ENCODE measurements at places on chromosomes 5 and 9.

DNA sequence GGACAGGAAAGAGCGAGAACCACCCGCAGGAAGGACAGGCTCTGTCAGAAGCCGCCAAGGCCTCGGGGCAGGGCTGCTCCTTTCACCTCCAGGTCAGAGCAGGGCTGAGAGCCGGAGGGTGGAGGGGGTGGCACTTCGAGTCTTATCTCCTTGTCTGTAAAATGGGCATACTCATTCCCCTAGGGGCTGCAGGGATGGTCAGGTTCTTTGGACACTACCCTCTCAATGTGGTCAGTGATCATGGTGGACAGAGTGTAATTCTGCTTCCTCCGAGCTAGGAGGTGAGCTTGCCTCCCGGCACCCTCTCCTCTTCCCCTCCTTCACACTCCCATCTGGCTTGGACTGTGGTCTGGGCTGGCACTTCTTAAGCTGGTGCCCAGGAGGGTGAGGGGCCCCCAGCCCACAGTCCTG lies 39.6 kb downstream of the RGS3 start:
- DNase-seq: no peak

DNA sequence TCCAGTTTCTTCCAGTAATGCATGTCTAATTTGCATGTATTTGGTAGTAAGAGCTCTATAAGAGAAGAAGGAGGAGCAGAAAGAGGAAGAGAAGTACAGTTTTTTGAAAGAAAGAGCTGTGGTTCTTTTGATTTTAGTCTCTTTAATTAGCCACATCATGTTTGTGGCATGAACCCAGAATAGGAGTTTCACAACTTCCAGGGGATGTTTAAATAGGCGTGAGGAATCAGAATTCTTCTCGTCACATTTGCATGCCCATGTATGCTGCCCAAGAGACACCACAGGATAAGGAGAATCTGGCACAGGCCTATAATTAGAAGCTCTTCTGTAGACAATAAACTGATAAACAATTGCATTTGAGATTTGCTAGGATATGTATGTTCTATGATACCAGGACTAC lies 78.7 kb downstream of the GAS1 start:
- no peak for DNase-seq

GRCh38 chr9:36504156-36504555 lies 68.5 kb upstream of the MELK start:
- DNase-seq: peak; percentile 24

- no peak for DNase-seq
These were observed 639.0 kb downstream of the CCDC171 start for GRCh38 chr9:16191691-16192402.

DNA sequence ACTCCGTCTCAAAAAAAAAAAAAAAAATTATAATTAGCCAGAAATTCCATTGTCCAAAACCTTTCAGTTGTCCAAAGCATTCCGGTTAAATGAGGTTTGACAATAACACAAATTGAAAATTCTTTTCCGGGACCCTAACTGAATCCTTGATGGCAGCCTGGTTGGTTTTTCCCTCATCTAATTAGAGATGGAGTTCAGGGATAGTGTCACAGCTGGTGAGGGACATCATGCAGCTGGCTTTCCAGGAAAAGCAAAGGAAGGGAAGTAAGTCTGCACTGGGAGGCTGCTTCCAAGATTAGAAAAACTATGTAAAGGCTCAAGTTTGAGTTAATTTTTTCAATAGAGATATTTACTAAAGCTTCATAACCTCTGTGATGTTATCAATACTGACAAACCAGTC lies 195.4 kb downstream of the ADAMTS12 start:
- DNase-seq: no peak

DNA sequence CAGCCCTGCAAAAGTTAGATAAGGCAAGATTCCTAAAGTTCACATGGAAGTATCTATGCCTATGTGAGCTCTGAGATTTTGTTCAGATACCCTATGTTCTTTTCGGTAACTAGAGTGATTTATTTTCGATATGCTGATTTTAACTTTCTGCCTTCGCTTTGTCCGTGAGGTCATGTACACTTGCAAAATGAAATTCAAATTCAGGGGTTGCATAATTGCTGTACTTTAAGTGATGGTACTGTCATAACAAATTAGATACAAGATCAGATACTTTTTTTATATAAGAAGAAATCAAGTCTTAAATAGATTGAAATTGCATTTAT lies 350 bp upstream of the ECPAS start:
- no peak for DNase-seq

DNA sequence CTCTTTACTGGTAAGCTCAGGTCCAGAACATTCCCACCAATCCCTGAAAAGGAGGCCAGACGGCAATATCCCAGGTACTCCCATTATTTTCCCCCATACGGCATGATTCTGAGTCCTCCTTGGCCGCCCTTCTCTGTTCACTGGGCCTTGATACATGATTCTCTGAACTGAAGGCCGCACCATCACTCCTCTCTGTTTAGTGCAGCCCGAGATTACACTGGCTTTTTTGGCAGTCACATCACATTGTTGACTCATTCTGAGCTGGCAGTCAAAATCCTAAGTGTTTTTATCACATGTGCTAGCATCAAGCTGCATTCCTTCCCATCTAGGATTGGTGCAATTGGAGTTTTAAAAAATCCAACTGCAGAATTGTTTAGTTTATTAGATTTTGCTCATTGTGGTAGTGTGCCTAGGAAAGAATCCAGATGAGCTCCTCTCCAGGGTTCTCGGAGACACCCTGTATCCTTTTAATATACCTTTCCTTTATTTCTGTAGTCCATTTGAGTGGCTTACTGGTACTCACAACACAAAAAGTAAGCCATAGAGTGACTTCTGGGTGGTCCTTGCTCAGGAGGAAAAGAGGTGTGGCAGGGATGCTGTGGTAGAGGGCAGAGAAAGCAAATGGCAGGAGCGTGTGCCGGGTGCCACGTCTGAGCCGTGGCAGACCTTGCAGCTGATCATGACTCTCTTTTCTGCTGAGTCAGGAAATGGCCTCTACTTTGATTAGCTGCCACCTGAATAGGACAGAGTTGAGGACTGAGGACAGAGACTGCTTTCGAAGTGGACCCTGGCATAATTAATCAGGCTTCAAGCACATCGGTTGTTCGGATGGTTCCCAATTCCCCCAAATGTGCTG lies 121.1 kb upstream of the IL12B start:
- DNase-seq: no peak

DNA sequence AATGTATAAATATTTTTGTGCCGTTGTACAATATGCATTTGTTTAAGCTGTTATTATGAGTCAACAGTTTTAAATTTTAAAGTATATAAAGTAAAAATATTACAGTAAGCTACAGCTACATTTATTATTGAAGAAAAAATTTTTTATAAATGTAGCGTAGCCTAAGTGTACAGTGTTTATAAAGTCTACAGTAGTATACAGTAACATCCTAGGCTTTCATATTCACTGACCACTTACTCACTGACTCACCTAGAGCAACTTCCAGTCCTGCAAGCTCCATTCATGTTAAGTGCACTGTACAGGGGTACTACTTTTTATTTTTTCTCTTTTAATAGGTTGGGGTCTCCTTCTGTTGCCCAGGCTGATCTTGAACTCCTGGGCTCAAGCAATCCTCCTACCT lies 30.6 kb downstream of the SIL1 start:
- no peak for DNase-seq

Data from T-cell (primary cell).